ENCODE measurements at places on chromosomes 1 and 21.

GRCh38 chr1:204446413-204447111 is 34.9 kb upstream of the PPP1R15B start:
- peak; percentile 74 for DNase-seq

GRCh38 chr1:156856282-156856785 is 2.6 kb downstream of the INSRR start:
- DNase-seq, result no peak

GRCh38 chr1:175555266-175555665 is 188.1 kb downstream of the TNR start:
- no peak for DNase-seq

DNA sequence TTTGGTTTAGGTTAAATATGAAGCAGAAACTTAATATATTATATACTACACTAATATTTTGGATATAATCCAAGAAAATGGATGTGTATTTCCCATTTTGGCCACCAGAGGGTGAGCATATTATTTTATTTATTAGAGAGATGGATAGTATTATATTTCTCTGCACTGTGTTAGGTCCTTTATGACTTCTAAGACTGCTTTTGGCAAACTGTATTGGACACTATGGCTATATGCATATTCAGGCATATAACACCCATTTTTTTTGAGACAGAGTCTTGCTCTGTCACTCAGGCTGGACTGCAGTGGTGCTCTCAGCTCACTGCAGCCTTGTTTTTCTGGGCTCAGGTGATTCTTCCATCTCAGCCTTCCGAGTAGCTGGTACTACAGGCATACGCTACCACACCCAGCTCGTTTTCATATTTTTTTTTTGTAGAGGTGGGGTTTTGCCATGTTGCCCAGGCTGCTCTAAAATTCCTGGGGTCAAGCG is 17.8 kb upstream of the PGM1 start:
- DNase-seq, result no peak

DNA sequence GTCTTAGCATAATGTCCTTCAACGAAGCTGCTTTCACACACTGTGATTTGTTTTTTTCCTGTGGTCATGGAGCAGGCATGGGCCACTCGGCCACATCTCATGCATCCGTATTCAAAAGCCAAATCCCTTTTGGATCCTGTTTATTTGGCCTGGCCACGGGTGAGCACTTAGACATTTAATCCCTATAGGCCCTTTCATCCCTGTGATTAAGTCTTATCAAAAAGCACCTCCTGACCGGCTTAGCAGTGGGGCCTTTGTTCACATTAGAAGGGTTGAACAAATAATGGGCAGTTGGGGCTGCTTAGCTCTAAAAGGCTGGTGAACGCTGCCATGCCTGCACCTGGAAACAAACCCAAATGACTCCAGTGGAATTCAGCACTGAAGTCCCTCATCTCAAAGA is 2.0 kb downstream of the KCNE2 start:
- no peak for DNase-seq

DNA sequence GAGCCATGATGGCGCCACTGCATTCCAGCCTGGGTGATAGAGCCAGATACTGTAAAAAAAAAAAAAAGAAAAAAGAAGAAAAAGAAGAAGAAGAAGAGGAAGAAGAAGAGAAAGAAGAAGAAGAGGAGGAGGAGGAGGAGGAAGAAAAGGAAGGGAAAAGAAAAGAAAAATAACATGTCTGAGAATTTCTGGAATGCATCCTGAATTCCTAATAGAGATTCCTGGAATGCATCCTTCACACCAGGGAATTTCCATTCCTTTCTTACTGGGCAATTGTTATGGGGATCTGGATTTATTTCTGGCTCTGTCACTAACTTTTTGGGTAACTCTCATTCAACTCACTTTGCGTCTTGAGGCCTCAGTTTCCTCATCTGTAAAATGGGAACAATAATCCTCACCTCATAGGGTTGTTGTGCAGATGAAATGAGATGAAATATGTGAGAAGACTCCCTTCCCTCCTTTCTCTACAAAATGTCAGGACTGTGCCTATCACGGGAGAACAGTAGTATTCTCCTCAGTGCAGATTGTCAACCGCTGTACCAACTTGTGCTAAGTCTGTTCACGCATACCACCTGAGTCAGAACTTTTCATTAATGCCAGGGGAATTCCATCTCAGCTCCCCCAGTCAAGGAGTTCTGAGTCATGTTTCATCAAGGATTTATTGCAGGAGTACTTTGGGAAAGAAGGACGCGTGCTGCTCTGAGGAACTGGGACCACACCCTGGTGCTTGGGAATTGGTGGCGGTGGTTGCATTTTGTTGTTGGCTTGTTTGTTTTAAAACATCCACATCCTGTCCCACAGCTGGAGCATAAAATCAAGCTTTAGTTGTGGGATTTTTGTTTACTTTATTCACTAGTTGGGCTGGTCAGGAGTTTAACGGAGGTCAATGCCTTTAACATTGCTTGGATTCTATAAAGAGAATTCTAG is 42.4 kb upstream of the ROR1 start:
- peak; percentile 70 for DNase-seq

- no peak for DNase-seq
These were observed 11.7 kb upstream of the CD55 start for GRCh38 chr1:207309745-207310273.

GRCh38 chr1:50305808-50306207 is 117.4 kb downstream of the DMRTA2 start:
- DNase-seq, result no peak

GRCh38 chr1:217539510-217539909 is 91.4 kb downstream of the GPATCH2 start:
- DNase-seq, result no peak

GRCh38 chr1:83901547-83902155 is 97.3 kb downstream of the TTLL7 start:
- no peak for DNase-seq

DNA sequence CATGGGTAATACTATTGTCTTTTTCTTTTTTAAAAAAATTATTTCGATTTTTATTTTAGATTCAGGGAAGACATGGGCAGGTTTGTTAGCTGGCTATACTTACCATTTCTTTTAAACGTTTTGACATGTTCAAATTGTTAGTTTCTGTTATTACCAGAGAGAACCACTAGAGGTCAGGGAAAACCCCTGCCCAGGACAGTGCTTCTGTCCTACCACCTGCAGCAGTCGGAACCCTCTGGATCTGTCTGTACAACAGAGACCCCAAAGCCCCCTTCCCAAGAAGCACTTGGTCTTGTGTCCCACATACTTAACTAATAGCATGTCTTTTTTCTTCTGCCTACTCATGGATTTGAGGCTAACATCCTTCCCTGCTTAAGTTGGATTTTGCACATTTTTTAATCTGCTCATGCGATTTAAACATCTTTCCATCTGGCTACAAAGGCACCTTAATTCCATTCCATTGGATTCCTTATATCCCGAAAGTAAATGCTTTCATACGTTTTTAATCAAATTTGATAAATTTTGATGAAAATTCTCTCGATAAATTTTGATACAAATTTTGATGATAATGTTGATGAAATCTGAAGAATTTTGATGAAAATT is 10.0 kb upstream of the C1orf115 start:
- no peak for DNase-seq

GRCh38 chr1:237664348-237664747 is 226.4 kb downstream of the ZP4 start:
- no peak for DNase-seq

- DNase-seq, result no peak
These were observed 200.5 kb downstream of the BACH1 start for GRCh38 chr21:29499229-29499628.

DNA sequence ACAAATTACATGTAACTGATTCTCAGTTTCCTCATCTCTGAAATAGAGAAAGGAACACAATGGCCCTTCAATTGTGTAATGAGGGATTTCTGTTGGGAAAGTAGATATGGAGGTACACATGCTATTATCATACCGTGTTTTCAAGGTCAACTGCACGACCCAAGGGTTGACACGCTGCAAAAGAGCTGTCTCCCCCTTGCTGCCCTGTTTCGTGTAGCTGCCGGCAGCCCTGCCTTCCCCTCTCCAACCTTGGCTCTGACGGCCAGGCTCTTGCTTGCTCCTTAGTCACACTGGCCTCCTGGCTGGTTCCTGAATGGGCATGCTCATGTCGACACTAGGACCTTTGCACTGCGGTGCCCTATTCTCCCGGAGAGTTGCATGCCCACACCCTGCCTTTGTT is 134.4 kb downstream of the GALNT2 start:
- no peak for DNase-seq

- peak; percentile 82 for DNase-seq
These were observed 7.5 kb upstream of the PTPN7 start for GRCh38 chr1:202167708-202168415.

- DNase-seq, result no peak
These were observed 7.5 kb downstream of the KAZN start for GRCh38 chr1:14605945-14606344.

DNA sequence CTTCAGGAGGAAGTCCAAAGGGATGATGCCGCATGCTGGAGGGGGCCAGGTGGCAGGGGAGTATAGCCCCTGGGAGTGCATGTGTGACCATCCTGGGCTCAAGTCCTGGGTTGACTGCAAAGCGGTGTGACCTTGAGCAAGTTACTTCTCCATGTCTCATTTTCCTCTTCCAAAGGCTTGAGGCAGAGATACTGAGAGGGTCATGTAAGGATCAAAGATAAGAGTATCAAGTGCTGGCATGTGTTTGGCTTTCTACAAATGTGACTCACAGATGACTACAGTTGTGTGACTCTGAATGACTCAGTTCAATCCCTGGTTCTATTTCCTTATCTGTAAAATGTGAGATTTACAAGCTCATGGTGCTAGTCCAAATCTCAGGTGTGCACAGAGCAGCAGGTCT is 26.1 kb downstream of the PROK1 start:
- no peak for DNase-seq

DNA sequence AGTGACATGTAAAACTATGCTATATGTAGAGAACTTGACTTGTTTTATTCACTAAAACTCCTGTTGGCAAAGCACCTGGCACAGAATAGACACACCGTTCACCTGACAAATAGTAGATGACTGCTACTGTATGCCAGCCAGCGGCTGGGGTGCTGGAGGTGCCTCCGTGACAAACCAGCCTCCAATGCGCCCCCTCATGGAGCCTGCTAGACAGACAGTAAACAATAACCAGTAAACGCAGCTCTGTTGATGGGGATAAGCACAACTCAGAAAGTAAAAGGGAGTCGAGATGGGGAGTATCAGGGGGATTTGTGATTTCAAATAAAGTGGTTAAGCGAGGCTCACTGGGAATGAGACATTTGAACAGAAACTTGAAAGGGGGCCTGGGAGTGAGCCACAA is 107.2 kb downstream of the PRDM2 start:
- no peak for DNase-seq

DNA sequence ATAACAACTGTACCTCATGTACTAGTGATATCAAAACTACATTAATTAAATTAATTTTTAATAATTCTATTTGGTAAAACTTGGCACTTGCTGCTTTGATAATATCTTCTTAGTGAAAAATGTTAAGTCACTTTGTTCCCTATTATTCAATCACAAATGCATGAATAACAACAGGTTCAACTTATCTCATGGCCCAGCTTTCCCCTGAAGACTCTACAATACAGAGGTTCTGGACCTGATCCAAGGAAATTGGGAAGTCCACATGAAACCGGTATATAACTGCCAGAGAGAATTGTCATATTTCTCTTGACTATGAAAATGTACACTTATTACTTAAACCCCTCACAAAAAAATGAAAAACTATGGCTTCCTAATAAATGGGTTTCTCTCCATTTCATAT is 33.9 kb upstream of the PTPRC start:
- DNase-seq, result no peak

DNA sequence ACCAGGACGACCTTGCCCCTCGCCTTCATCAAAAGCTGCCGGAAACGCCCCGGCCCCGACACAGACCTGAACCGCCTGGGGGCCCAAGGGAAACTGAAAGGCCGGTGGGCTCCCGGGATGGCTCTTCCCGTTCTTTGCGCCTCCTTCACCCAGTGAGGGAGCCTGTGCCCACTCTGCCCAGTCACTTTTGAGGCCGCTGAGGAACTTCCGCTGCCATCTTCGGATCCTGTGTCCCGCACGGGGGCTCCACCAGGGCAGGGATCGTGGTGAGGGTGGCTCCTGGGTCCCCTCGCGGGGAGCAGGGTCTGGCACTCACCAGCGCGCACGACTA is 104.0 kb downstream of the PPIAL4G start:
- DNase-seq, result no peak

- DNase-seq, result no peak
These were observed 201.1 kb downstream of the BACH1 start for GRCh38 chr21:29499734-29500343.

GRCh38 chr1:64265141-64265540 is 61.7 kb downstream of the UBE2U start:
- DNase-seq, result no peak

GRCh38 chr1:233151861-233152260 is 143.7 kb downstream of the PCNX2 start:
- DNase-seq, result peak; percentile 67

DNA sequence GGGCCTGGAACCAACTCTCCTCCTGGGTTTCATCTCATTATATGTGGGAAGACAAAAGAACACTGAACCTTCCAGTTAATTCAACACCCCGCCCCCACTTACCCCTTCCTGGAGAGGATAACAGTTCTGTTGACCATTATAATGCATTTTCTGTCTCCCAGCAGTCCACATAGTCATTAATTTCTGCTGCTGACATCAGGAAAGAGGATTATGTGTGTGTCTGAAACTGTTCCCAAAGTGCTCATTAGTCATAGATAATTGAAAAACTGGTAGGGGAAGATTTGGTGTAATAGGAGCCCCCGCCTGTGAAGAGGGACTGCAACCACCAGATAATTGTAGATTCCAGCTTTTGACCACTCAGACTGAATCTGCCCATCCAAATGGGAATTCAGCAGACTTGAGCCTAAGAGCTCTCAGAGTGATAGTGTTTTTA is 208.7 kb downstream of the FGGY start:
- DNase-seq, result no peak

- DNase-seq, result no peak
These were observed 4.2 kb downstream of the SLAMF7 start for GRCh38 chr1:160743266-160743665.
